Caudate nucleus (tissue), 63 donors: ENCODE measurements at places on chromosomes 1 and 21.

DNA sequence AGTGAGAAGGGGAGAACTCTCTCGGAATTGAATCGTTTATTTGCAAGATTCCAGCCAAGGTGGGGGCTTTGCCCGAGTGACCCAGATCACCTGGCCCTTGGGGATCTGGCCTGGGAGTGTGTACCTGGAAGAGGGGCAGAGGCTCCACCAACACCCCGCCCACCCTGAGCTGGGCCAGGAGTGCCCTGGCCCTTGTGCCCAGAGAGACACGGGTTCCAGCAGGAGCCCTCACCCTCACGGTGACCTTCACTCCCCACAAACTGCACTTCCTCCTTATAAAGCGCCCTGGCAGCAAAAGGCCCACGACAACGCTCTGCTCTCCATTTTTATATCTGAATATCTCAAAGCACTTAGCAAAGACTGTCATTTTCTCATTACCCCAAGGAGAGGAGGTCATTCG lies 16.6 kb downstream of the CASZ1 start:
- no peak for DNase-seq

DNA sequence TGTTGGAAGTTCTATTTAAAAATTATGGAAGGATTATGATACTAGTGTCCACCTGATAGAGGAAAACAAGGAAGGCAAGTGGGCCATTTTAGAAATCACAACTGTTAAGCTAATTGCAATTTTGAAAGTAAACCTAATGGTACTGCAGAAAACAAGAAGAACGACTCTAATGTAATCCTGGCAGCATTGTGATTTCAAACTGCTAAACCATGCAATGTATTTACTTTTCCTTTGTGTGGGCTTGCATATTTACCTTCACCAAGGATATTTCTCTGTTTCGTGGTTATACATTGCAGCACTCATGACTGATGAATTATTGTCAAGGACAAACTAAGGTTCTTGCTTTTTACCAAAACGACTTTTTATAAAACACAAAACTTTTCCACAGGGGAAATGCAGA lies 88.1 kb downstream of the TM2D1 start:
- no peak for DNase-seq

DNA sequence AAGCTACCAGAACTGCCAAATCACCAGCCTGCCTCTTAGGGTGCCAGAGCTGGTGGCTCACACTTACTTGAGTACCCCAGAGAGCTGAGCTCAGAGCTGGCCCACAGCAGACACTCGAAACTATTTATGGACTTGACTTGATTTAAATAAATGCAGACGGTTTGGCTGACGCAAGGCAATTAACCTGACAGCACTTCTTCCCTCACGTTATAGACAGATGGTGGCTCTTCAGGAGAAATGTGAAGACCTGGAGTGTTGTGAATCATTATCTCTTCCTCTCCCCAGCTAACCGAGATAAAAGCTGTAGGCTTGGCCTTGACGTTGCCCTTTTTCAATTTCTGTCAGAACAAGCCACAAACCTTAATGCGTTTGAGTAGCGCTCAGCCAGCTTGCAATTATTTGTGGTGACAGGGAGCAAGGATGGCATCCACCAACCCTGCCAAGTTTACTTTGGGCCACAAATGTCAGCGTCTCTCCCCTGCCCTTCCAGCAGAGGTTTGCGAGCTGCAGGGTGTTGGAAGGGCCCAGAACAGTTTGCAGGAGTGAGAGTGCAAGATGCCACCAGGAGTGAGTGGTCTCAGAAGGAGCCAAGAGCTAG lies 34.0 kb upstream of the BCAR3 start:
- no peak for DNase-seq

- DNase-seq: no peak
Observed at GRCh38 chr1:155202731-155203515, 4.8 kb downstream of the THBS3 start.

GRCh38 chr1:110098222-110099026 lies 13.8 kb upstream of the UBL4B start:
- no peak for DNase-seq

DNA sequence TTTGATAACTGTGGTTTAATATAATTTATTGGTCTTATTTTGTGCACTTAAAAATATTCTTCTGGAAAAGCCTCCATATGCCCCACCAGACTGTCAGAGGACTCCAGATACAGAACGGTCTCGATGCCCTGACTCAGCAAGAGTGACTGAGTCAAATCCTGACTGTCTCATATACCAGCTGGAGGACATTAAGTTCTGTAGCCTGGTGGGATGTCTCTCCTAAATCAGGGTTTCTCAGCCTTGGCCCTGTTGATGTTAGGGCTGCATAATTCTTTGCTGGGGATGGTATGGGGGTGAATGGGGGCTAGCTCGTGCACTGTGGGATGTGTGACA lies 67.7 kb upstream of the TLR5 start:
- no peak for DNase-seq

DNA sequence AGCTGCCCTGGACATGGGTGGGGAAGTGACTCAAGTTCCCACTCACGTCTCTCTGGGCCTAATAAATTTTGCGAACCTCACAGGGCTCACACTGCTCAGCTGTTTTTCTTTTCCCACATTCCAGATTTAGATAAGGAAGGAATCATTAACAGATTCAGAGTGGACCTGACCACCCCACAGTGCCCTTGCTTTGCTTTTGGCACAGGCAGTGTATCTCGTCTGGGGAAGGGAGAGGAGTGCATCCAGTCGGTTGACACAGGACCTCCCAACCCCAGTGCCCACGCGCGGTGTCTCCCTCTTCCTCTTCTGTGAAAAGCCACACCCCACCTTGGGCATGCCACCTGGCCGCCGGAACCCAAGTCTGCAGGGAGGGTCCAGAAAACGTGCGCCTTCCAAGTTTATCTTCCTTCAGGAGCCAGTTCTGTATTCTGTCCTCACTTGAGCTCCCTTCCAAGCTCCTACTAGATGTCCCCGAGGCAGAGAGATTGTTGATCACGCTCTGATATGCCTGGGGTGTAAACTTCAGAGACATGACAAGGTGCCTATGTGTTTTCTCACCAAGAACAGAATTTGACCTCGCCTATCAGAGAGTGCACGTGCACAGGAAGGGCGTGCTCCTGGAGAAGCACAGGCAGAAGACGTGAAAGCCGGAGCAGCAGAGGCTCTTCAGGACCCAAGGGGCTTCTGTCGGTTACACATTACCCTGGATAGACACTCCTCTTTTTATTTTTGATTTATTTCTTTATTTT lies 9.5 kb upstream of the SLC2A5 start:
- no peak for DNase-seq

- DNase-seq: no peak
Observed at GRCh38 chr21:38590449-38591217, 92.4 kb upstream of the ERG start.

DNA sequence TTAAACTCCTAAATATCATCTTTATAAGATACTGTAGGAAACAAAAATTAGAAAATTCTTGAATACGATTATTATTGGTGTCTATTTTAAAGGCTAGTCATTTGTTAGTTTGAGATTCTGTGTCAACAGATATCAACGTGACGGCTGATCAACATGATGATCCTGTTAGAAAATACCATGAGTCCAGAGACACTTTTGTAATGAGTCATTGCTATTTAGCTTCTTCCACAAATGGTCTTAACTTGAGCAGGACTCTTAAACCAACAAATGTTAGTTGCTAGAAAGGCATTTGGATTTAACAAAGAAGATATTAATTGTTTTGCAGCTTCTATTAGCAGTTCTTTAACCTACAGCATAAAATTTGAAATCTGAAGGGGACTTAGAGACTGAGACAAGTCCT lies 131.2 kb downstream of the TGFB2 start:
- no peak for DNase-seq

GRCh38 chr21:18636897-18637296 lies 233.3 kb upstream of the TMPRSS15 start:
- DNase-seq: no peak

GRCh38 chr1:7633506-7634245 lies 137.4 kb upstream of the VAMP3 start:
- DNase-seq: no peak

DNA sequence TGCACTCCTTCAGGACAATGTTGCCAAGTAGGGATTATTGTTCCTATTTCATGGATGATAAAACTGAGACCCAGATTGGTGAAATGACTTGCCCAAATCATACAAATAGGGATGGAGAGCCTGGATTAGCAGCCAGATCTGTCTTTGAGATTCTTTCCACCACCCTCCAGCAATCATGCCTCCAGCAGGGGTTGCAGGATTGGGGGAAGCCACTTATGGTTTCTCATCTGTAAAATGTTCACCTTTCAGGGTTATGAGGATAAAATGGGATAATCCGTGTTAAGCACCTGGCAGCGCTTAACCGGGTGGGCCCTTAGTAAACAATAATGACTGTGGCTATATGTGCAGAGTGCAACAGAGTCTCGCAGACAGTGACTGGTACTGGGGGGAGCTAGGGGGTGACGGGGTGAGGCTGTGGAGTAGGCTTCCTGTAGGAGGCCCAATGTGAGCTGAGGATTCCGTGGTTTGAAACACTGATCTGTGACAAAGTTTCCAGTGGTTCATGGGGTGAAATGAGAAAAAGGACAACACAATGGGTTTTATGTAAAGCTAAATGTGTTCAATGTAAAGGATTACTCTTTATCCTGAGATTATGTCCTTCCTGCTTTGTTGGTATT lies 33.7 kb upstream of the FOXO6 start:
- DNase-seq: no peak

DNA sequence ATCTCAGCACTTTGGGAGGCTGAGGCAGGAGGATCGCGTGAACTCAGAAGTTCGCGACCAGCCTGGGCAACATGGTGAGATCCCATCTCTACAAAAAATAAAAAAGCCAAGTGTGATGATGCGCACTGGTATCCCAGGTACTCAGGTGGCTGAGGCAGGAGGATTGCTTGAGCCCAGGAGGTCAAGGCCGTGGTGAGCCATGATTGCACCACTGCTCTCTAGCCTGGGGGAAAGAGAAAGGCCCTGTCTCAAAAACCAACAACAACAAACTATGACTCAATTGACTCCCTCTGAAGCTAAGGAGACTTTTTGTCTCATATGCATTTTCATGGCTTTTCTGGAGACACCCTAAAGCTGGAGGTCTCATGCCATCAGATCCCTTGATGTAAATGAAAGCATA lies 118.8 kb downstream of the CCDC185 start:
- no peak for DNase-seq

- no peak for DNase-seq
Observed at GRCh38 chr1:228013935-228014930, 7.4 kb downstream of the WNT3A start.

DNA sequence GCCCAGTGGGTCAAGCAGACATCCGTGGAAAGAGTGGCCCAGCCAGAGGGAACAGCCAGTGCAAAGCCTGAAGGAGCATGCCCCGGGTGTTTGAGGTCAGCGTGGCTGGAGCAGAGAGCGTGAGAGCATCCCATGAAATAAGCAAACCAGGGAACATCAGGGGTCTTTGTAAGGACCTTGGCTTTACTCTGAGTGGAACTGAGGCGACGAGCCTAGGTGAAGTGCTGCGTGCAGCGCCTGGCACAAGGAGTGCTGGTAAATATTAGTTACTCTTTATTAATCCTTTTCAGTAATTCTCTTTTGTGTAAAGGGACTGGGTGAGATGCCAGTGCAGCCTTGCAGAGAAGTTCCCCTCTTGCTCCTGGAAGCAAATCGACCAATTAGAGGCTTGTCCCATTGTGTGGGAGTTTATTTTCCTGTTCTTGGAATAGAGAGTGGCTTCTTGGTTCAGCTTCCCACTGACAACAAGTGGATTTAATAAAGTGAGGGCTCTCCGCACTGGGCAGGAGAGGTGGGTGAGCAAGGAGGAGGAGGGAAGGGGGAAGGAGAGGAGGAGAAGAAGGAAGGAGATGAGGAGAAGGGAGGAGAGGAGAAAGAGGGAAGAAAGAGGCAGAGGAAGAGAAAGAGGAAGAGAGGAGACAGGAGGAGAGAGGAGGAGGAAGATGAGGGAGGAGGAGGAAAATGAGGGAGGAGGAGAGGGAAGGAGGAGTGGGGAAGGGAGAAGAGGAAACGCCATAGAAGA lies 37.6 kb upstream of the DISP3 start:
- DNase-seq: peak; percentile 24

DNA sequence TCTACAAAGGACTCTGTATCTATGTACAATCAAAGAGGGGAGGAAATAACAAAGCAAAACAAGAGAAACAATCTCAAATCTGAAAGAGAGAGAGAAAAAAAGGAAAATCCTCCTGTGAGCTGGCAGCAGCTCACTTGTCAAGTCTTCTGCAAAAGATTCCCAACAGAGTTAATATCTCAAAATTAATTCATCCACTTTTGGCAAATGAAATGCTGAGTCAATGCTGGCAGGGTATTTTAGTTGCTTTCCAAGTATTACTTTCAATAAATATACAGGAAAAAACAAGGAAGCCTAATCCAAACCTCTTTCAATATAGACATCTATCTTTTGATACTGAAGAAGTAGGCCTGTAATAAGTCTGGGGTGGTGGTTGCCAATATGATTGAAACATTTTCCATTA lies 613.9 kb upstream of the NEGR1 start:
- DNase-seq: no peak

DNA sequence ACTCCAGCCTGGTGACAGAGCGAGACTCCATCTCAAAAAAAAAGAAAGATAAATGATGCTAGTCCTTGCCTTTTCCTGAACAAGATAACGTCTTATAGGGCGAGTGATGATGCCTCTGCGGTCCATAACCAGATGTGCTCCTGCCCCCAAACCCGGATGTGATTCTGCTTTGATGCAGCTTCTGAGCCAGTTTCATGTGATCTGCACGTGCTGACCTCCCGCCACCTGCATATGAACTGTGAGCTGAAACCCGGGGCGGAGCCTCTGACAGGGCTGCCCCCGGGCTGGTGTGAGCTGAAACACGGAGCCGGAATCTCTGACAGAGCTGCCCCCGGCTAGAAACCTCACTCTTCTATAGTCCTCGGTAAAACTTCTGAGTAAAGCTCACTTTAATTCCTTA lies 1.3 kb downstream of the KRTAP12-4 start:
- no peak for DNase-seq

DNA sequence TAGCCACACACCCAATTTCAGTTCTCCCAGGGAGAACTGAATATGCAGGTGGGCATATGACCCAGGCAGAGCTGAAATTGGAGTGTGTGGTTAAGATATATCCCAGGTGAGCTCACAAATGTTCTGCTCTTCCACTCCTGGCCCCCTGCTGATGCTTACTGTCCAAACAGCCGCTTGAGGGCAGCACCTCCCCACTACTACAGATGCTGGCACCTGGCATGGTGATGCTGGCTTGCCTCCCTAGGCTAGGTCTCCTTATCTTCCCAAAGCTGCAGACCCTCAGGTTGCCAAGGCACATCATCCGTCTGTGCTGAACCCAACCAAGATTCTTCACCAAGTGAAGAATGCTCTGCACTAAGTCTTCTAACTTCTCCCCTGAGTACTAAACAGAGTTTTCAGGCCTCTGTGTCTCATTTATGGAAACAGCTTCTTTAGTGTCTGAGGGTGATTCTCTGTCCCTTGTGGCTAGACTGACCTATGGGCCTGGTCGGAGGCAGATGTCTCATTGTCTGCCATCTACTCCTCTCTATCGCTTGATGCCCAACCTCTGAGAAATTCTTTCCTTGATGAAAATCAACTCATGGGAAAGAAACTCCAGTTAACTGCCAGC lies 27.2 kb downstream of the XCL1 start:
- peak; percentile 30 for DNase-seq
